Activated CD4-positive, alpha-beta T cell treated with anti-CD3 and anti-CD28 coated beads for 24 hours (primary cell): ENCODE measurements at places on chromosomes 12 and 14.

GRCh38 chr12:71594214-71594948 is 69.3 kb downstream of the ZFC3H1 start:
- no peak for DNase-seq

GRCh38 chr12:68374307-68374982 is 42.3 kb upstream of the MDM1 start:
- peak; percentile 35 for DNase-seq

- no peak for DNase-seq
Observed at GRCh38 chr12:2453761-2454090, 341.0 kb upstream of the FKBP4 start.

DNA sequence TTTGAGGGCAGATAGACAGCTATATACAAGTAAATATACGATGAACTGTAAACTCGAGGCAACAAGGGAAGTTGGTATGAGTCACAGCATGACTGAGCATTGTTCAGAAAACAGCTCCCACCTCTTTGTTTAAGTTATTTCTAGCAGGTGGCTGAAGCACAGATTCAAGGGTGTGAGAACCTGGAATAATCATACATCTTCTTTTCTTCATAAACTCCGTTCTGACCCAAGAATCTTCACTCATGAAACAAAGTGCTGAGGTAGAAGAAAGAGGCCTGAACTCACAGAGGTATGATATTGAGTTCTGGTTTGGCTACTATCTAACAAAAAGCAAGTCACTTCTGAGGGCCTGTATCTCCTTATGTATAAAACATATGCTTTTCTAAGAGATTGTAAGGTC is 364.1 kb upstream of the KITLG start:
- DNase-seq: no peak

DNA sequence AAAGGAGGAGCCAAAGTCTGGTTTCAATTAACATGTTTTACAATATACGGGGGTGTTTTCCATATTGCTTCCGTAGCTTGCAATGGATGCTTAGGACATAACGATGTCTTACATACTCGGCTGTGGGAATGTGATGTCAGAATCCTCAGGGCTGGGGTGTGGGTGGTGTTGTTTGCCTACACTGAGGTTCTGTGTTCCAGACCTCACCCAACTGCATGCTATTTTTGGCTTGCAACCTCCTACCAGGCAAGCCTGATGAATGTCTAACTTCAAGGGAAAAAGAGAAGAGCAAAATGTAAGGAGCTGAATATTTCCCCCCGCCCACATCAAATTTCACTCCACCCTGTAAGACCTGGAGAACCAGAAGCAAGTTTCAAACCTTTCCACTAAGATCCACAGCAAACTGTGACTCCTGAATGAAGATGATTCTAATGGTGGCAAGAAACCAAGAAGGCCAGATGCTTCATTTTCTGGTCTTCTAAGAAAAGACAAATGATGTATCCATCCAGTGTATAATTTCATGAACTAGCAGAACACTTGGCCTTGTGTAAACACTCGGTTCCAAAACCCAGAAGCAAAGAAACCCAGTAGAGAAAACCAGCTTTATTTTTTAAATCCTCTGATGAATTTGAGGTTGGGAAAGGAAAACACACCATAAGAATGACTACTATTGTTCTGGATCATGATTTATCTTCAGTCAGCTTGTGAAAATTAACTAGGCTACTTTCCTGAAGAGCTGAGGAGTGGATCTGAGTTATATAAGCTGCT is 227.9 kb downstream of the DACT1 start:
- DNase-seq: no peak

- no peak for DNase-seq
Observed at GRCh38 chr14:47763188-47763854, 87.9 kb upstream of the MDGA2 start.
